ENCODE measurements at places on chromosomes 3 and 15.

DNA sequence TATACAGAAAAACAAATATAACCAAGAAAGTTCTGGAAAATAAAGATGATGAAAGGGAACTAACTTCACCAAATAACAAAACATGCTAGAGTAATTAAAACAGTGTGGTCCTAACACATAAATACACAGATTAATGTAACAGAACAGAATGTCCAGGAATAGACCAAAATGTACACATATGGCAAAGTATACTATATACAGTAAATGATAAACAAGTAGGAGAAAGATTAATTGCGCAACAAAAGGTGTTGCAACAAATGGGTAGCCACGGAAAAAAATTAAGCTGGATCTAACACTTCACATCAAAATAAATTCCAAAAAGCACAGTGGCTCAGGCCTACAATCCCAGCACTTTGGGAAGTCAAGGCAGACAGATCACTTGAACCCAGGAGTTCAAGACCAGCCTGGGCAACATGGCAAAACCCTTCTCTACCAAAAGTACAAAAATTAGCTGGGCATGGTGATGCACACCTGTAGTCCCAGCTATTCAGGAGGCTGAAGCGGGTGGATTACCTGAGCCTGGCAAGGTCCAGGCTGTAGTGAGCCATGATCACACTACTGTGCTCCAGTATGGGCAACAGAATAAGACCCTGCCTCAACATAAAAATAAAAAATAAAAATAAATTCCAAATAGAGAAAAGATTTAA lies 19.8 kb downstream of the SCAP start:
- no peak for DNase-seq

GRCh38 chr3:57953576-57953975 lies 54.6 kb upstream of the FLNB start:
- DNase-seq, result no peak

GRCh38 chr15:88230823-88231222 lies 25.7 kb downstream of the NTRK3 start:
- no peak for DNase-seq

DNA sequence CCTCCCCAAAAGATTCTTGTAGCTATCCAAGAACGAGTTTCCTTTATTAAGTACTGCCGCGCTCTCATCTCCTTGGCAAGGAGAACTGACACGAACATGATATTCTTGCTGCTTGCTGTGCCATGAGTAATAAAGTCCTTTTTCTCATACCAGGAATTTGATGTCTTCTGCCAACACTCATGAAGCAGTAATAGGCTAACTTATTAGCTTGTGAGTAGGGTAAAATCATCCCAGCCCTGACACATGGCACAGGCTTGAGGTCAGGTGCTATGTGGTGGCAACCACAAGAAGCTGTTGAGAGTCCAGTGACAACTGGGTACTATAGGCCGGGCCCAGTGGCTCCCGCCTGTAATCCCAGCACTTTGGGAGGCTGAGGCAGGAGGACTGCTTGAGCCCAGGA lies 22.7 kb upstream of the UBXN7 start:
- no peak for DNase-seq

GRCh38 chr3:56788521-56788920 lies 13.2 kb downstream of the ARHGEF3 start:
- DNase-seq, result no peak

DNA sequence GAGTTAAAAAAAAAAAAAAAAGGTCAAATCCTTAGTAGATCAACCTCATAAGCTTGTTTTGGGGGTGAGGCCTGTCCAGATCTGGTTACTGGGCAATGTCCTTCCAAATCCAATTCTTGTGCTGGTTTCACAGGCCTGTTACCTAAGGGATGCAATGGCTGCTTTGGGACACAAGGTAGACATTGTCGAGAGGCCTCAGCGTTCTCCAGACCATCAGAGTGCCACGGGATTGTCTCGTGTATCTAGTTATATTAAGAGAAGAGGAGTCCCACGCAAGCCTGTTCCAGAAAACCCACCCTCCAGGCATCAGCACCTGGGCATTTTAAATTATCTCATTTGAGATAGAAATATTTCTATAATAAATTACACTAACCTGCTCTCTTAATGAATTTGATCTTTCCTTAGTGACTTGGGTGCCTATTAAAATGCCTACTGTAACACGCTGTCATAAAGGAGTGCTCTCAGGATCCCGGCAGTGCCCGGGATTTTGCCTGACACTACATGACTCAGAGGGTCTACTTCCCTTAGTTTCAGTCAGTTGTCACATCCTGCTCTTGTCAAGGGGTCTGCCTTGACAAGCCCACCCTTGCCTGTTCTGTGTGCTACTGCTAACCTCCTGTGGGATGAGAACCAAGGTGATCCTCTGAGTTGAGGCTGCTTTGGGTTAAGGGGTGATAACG lies 116.0 kb downstream of the LIPC start:
- no peak for DNase-seq

- no peak for DNase-seq
Observed at GRCh38 chr3:161890147-161890625, 393.6 kb downstream of the OTOL1 start.

All from RPMI8226 (cell line).